ENCODE measurements at places on chromosomes 3 and 15.

- DNase-seq, result no peak
Observed at GRCh38 chr3:111591555-111591954, 3.6 kb downstream of the ZBED2 start.

DNA sequence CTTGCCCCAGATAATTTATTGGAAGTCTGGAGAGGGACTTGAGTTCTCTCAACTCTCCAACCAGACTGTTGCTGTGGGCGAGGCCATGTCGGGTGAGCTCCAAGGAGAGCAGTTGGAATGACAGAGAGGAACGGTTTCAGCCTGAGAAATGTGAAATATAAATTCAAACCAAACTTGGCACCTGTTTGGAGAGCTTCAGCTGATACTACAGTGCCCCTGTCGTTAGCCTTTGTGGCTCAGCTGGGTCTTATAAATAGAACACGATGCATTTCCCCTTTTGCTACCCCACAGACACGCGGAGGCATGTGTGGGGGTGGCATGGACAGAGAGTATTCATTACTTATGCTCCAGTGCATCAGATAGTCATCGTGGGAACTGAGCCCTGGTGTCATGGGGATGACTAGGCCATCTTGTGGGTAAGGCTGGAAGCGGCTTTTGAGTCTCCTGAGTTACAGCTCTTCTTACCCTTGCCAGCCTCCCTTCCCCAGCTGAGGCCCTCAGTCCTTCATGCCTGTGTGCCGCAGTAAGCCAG, 15.6 kb downstream of the SMAD3 start:
- peak; percentile 80 for DNase-seq

- no peak for DNase-seq
Observed at GRCh38 chr3:41163006-41163405, 36.3 kb upstream of the CTNNB1 start.

DNA sequence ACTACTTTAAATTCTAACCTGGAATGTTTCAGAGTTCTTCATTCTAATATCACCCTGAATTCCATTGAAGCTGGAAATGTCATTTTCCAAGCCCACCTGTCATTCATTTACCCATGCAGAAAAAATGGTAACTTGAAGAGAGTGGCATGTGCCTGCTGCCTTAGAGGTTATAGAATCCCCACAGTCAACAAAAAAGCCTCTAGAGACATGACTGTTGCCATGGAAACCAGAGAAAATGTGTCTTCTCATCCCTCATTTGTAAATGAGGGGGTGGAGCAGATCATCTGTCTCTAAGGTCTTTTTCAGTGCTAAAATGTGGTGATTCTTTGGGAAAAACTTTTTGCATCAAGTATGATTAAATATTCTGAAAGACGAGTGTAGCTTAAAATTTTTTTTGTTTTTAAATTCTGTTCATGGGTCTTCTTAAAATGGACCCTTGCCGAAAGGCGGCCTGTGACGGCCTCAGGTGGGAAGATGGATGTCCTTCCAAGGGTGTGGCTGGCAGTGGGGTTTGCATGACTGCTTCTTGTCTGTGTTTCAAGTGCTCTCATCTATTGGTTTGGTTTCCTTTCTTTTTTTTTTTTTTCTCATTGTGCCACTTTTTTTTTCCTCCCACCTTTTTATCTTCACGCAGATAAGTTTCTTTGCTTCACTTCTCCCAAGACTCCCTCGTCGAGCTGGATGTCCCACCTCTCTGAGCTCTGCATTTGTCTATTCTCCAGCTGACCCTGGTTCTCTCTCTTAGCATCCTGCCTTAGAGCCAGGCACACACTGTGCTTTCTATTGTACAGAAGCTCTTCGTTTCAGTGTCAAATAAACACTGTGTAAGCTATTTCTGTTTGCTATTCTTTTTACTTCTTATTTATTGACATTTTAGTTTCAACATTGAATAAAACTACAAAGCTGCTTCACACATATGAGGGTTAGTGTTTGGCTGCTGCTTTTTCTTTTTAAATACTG, 23.0 kb downstream of the TPM1 start:
- no peak for DNase-seq

DNA sequence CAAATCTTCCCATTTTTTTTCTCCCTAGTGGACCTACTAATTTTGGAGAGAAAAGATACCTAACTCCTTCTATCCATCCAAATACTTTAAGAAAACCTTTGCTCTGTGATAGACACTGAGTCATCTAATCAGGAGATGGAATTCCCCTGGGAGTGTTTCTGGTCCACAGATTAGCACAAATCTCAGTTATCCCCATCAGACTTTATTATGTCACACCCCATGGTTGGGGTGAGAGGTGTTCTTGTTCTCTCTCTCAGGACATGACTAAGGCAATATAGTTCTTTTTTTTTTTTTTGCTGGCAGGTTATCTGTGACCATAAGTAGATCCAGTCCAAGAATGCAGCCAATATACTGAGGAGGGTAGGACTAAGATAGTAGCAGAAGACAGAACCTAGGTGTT, 15.8 kb downstream of the SLC9A9 start:
- peak; percentile 86 for DNase-seq

DNA sequence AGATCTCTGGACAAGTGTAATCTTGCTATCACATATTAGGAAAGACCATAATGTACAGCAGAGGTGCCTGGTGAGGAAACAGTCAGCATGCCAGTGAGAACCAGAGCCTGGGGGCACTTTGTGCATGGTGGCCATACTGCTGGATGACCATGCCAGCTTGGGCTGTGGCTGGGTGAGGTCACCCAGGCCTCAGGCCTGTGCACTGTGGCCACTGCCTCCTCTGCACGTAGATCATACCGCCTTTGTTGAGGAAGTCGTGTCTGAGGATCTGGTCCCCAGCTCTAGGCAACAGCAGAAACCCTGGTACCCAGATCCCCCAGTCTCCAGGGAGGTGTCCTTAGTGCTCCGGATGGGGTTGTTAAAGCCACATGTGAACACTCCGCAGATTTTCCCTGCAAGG, 38.9 kb downstream of the ZNF710 start:
- DNase-seq, result no peak

DNA sequence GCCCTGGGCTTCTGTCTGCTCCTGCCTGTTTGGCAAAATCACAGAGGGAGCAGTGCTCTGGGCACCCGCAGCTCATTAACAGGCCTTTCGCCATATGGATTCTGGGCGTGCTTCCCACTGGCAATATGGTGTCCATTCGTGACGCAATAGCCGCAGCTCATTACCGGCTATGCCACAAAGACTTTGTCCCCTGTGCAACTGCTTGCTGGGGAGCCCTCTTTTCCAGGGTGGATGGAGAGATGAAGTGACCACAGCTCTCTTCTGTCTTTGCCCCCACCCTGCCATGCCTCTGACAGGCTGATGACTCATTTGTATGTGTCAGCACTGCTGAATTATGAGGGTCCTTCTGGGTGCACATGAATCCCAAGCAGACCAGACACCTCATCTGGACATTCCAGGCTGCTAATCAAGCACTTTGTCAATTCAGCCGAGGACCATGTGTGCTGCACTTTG, 214.3 kb upstream of the FEZF2 start:
- DNase-seq, result peak; percentile 78

DNA sequence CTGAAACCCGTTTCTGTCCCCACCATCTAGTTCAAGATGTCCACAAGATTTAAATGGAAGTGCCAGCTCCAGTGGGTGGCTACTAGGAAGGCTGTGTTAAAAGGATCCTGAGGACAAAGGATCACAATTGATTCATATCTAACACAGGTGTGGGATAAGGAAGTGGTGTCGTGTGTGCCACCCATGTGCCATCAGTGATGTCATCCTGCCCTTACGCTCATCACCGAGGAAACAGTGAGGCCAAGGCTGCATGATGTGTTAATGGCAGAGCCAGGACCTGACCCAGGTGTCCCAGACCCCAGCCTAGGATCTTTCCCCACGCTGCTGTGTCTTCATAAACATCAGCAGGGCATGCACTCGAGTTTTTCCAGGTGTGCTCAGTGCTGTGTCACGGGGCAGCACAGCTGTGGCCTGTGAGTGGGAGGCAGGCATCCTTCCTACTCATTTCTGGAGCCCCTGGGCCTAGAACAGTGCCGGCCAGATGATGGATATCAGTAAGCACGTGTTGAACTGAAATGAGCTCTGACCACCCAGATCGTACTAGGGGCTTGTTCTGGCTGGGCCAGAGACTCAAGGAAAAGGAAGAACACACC, 10.6 kb upstream of the TGM5 start:
- no peak for DNase-seq

GRCh38 chr3:4948395-4948794, 30.8 kb upstream of the BHLHE40 start:
- DNase-seq, result no peak

DNA sequence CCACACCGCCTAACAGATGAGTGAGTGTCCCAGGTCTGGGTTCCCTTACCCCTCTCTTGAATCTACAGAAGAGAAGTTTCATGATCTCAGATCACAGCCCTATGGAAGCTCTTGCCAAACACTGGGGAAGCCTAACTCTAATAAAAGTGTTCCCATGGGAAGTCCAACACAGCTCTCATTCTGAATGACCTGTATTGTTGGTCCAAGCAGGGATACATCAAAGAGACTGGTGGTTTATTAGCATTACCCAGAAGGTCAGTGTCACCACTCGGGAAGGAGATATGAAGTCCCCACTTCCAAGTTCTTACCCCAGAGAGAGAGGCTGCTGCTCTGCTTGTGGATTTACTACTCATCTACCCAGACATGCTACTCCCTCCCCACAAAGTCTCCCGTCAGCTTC, 9.0 kb upstream of the NCBP2 start:
- no peak for DNase-seq
